ENCODE measurements at places on chromosomes 3 and 15.
A peak's percentile ranks its signal among the peaks of the same experiment; 100 is the strongest.

DNA sequence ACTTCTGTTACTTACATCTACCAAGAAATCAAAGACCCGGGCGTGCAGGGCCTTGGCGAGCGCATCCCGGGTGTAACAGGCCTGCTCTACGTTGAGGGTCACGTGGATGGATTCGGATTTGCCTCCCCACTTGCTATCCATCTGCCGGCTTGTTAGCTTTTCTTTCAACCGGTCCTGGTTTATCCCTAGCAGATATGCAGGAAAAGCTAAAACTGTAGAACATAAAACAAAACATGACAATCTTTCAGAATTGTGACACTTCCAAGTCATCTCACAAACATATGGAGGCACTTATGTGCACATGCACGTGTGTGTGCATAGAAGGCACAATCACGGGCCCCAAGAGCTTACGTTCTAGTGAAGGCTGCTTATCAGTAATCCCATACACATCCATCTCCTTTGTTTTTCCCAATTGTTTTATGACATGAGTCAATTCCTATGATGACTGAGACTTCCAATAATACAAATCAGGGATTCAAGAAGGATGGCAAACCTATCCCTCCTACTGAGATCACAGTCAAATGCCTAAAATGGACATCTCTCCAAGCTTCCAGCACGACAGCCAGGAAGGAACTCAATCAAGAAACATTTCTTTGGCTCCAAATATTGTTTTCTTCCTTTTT, 11.3 kb downstream of the LDHAL6B start:
- no peak for DNase-seq

GRCh38 chr3:170383567-170383966, 26.1 kb downstream of the SKIL start:
- no peak for DNase-seq

GRCh38 chr3:98900265-98901118, 1.0 kb downstream of the DCBLD2 start:
- peak; percentile 34 for DNase-seq

GRCh38 chr3:147015334-147015733, 391.0 kb downstream of the ZIC4 start:
- DNase-seq, result no peak

DNA sequence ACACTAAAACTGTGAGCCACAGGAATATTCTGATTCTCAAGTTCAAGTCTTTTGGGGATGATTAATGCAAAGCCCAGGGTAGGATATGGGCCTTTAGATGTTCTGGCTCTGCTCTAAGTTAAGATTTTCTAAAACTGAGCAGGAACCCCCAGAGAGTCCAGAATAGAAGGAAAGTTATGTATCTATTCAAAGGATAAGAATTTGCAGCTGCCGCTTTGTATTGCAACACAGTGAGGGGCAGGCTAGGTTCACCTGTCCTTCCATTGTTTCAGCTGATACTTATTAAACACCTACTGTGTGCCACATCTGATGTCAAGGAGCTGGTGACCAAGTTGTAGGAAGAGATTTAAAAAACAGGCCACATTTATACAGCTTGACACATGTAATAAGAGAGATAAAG, 290.4 kb downstream of the MAGI1 start:
- no peak for DNase-seq

Measured in stimulated activated CD4-positive, alpha-beta T cell treated with anti-CD3 and anti-CD28 coated beads, Interleukin-15, amount 100 ng/mL, for 24 hours (primary cell).